ENCODE measurements at places on chromosomes 5 and 9.
A peak's percentile ranks its signal among the peaks of the same experiment; 100 is the strongest.

GRCh38 chr5:68343421-68343826 lies 127.9 kb downstream of the PIK3R1 start:
- no peak for DNase-seq

DNA sequence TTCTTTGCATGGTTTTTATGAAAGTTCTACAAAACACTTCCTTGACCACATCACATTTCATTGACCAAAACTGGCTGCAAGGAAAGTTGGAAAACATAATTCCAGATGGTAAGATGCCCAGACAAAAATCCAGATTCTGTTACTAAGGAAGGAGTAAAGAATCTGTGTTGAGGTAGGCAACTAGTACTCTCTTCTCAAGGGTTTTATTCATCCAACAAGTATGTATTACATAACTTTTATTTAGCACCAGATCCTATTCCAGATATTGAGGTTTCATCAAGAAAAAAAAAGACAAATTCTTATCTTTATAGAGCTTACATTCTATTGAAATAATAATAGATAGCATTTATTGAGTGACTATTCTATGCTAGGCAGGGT lies 43.2 kb upstream of the UGCG start:
- DNase-seq = no peak

GRCh38 chr5:118722122-118723020 lies 266.0 kb downstream of the DTWD2 start:
- DNase-seq = no peak

GRCh38 chr5:82760856-82761255 lies 316.3 kb downstream of the TMEM167A start:
- DNase-seq = no peak

DNA sequence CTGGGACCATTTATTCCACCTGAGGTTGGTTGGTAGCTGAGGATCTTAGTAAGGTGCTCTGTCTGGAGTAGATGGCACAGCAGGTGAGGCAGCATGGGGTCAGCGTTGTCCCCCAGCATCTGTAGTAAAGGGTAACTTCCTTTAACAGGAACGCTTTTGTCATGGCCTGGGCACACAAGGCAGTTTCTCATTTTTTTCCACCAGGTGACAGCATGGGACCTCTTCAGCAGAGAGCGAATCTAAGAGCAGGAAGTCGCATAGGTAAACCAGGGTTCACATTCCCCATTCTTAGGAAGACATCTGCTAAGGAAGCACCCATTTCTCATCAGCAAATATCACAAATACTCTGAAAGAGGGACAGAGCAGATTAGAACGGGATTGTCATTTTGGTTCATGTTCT lies 56.5 kb downstream of the GPR107 start:
- DNase-seq = peak; percentile 33

DNA sequence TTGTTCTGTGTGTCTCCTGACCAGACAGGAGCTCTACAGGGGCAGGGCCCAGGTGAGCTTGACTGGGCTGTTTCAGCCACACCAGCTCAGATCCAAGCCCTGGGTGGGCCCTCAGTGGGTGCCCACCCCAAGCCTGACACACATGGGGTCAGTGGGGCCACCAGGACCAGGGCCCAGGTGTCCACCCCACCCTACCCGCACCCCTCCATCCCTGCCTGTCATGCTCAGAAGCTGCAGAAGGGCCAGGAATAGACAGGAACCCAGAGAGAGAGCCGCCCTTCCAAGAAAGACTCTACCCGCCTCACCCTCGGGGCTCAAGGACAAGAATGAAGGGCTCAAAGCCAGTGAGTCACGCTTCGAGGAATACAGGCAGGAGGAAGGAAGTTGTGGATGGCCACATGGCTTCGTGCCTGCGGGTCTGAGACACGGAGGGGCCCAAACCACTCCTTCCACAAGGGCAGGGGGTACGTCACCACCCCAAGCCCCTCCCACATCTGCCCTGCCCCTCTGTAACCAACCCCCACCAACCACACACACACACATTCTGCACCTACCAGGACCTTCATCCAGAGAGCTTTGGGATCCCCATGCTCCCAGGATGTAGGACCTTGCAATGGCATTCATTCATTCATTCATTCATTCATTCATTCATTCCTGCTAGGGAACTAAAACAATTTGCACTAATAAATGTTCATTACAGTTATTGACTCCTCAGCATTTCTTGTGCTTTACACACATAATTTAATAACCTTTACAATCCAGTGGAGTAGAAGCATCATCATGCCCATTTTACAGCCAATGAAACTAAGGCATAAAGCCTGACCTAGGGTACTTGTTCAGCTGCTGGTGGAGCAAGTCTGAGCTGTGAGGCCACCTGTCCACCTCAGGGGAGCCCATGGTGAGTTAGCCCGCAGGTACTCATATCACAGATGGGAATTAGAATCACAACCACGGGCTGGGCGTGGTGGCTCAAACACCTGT lies 55.9 kb upstream of the STXBP1 start:
- no peak for DNase-seq

GRCh38 chr5:9499498-9499876 lies 46.4 kb downstream of the SEMA5A start:
- DNase-seq = no peak

Data from NCI-H510A treated with DMSO at 0.1 percent for 48 hours (cell line).